ENCODE measurements at places on chromosomes 12 and 14. TPM values are rescaled to one million over a fixed set of nuclear protein-coding genes. Genes with fewer than 3 reads are reported as not detected.

Gene CLEC1B
- not detected for total RNA-seq

Gene PAWR
- 122 TPM for total RNA-seq

Gene MYL2
- not detected for total RNA-seq

Gene MANSC1
- 1.8 TPM for total RNA-seq

Gene PPP1R36
- 2.6 TPM for total RNA-seq

Gene LIN7A
- total RNA-seq, result 3.3 TPM

Gene BRMS1L
- 2.8 TPM for total RNA-seq

Gene KERA
- total RNA-seq, result not detected

Gene HSP90AA1
- 927 TPM for total RNA-seq

Gene VRTN
- total RNA-seq, result not detected

Gene RIMBP2
- total RNA-seq, result 0.17 TPM

GRCh38 chr12:68521321-68521839, 89.3 kb upstream of the RAP1B start:
- DNase-seq, result peak; percentile 83

- no peak for DNase-seq
Observed at GRCh38 chr12:110858848-110859247, 12.1 kb downstream of the CCDC63 start.

DNA sequence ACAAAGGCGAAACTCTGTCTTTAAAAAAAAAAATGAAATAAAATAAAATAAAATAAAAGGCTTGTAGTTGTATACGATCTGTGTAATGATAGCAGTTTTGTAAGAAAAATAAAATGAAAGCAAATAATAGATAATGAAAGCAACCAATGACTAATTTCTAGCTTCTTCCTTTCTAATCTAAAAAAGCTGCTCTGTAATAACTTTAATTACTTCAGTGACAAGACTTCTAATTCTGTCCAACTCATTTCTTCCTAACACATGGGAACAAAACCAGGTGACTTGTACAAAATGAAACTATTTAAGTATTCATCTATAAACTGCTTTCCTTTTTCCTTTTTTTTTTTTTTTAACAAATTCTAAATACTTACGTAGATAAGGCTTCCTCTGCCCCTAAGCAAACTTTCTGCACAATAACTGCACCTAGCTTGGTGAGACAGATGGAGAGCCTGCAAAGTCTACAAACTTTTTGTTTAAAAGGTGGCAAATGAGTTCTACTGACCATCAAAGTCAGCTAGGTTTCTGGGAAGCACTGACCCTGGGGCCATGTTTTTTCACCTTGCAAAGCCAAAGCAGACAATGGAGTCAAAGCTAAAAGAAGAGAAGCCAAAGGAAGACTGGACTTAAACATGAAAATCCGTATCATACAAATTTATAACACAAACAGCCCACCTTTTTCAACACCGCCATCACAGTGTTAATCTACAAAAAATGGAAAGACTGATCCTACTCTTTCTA, 28.2 kb downstream of the DENND5B start:
- no peak for DNase-seq

- no peak for DNase-seq
Observed at GRCh38 chr12:26995706-26996105, 18.5 kb downstream of the TM7SF3 start.

GRCh38 chr14:93655078-93655750, 133.1 kb downstream of the PRIMA1 start:
- peak; percentile 54 for DNase-seq

GRCh38 chr12:48003226-48004052, 837 bp downstream of the COL2A1 start:
- DNase-seq, result no peak

DNA sequence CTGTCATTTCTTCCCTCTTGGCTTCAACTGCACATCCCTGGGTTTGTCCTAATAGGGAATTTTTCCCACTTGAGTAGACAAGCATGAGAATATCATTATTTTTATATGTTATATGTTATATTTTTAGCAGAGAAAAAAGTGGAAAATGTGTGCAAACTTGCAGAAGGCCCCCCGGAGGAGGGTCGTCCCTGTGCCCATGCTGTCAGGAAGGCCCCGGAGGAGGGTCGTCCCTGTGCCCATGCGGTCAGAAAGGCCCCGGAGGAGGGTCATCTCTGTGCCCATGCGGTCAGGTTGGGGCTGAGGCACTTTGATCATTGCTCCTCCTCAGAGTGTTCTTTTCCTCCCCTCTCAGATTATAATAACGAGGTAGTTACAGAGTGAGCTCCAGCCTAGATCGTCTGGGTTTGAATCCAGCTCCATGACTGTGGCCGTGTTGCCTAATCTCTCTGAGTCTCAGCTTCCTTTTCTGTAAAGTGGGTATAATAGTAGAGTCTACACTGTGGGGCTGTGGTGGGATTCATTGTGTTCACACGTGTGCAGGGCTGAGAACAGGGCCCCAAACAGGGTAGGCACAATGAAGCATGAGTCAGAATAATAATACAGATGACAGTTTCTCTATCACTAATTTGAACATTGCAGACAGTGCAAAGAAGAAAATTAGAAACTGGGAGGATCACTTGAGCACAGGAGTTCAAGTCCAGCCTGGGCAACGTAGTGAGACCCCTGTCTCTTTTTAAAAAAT, 33.4 kb downstream of the ELK3 start:
- no peak for DNase-seq

DNA sequence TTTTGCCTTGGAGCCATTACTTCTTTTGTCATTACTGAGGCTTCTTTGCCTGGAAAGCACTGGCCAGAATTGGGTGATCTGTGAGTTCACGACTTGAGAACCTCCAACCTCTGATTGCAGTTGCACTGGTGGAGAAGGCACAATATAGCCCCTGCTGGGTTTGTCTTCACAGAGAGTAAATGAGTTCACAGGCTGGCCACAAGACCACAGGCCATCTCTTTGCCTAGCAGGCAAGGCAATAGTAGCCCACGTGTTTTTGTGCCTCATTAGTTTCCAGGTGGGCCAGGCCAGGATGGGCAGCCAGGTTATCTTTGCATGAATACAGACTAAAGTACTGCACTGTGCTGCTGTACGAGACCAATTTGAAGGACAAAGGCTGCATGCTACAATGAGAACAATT, 468.8 kb downstream of the NRXN3 start:
- no peak for DNase-seq

DNA sequence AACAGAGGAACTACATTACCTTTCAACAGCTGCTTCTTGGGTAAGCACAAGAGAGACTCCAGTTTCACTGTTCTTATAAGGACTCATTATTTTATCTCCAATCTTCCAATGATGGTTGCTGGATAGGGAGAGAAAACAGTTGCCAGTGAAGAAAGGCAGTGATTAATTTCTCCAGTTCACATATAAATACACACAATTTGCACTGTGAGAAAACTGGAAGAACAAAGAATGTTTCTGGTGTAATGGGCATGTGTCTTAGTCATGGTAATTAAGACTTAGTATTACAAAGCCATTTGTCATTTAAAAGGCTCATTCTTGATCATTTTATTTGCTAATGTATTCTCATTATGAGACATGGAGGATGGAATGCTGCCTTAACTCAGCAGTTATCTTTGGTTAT, 78.0 kb upstream of the FAR2 start:
- peak; percentile 10 for DNase-seq

- peak; percentile 76 for DNase-seq
Observed at GRCh38 chr12:91109148-91109564, 2.1 kb downstream of the LUM start.

DNA sequence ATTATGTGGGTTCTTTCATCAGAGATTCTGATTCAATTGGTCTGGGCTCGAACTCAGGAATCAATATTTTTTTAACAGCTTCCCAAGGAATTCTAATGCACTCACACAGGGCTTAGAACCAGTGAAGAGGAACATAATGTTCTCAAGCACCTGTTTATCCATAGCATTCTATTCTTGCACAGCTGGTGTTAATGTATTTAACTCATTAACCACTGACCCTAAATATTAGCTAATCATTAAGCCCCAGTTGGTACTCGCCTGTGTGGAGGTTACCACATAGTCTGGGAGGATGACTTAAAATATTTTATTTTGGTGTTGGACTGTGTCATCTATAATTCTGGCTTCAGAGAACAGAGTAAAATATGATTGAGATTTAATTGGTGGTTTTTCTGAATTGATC, 45.3 kb downstream of the LRP6 start:
- DNase-seq, result peak; percentile 95

GRCh38 chr14:54001189-54001878, 44.7 kb upstream of the BMP4 start:
- peak; percentile 13 for DNase-seq

- DNase-seq, result peak; percentile 73
Observed at GRCh38 chr12:81078469-81079196, 754 bp downstream of the ACSS3 start.

- DNase-seq, result no peak
Observed at GRCh38 chr12:94147991-94148738, at the start of gene PLXNC1. TSS of gene PLXNC1 (plus strand) at chr12:94148577. CDS start at chr12:94148972, 395 bp downstream.

DNA sequence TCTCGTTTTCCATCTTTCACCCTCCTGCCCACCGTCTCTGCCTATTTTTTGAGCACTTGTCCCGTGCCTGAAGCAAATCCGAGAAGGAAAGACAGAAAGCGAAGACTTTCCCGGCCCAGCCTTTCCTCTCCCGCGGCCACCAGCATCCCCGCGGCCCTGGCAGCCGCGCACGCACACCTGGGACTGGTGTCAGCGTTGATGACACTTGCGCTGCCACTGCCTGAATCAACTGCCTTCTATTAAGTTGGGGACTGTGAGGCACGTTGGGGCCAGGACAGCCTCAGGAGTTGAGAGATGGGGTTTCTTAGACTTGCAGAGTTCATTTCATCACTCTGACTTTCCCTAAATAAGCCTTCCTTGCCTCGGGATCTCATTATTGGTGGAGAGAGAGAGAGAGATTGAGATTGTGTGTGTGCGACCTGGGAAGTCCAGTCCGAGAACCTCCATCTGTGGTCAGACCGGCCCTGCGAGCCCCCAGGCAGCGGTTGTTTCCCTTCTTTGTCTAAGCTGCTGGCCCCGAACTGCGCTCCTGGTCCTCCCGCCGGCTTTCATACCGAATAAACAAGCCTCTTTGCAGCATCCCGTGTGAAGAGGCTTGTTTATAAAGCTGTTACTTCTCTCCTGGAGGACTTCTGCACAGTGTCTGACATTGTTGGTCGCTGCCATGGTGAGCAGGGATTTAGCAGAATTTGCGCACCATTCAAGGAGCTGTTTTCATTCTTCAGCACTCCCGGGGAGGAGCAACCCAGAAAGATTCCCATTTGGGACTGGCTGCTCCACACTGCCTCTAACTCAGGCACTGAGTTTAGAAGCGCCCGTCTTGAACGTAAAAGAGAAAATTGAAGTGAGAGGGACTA, 1.5 kb downstream of the PDZRN4 start:
- DNase-seq, result no peak

DNA sequence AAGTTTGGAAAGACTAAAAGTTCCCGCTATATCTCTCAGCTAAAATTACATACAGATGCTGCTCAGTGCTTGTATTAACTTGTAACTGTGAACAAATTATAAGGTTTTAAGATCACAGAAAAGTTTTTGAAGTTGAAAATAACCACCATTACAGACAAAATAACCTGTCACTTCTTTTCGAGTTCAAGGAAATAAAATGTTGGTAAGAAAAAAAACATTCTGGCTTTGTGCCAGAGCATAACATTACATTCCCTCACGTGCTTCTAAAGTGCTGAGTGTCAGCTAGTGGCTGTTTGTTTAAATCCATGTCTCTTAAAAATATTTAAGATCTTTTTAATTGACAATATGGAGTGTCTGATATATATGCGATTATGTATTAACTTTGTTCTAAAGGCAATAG, 27.2 kb upstream of the ADAMTS20 start:
- peak; percentile 9 for DNase-seq

DNA sequence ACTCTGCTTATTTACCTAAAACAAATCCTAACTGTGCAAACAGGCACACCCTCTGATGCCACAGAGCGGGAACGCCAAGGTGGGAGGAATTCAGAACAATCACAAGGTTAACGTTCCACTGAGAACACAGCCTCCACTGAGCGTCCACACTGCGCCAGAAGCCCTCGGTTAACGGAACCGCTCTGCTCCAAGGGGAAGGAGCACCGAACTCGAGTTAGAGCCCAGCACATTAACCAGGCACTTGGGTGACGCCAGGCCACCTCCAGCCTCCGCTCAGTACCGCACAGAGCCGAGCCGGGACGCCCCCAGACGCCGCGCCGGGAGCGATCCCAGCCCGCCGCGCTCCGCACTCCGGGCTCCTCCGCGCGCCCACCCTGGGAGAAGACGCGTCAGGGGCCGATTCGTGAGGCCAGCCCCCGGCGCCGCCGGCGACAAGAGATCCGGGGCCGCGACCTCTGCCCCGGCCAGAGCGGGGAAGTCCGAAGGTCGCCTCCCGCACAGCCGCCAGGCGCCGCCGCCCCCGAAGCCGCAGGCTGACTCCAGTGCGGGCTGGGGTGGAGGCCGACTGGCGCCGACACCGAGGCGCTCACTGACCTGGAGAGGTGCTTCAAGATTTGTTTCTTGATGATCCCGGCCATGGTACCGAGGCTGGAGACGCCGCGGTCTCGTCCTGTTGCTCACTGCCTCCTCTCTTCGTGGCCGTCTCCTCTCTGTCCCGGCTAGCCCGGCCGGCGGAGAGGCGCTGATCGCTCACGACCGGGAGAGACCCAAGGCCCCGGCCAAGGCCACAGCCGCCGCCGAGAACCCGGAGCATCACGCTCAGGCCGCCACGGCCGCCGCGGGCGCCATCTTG, 450 bp downstream of the BLTP3B start:
- DNase-seq, result no peak

DNA sequence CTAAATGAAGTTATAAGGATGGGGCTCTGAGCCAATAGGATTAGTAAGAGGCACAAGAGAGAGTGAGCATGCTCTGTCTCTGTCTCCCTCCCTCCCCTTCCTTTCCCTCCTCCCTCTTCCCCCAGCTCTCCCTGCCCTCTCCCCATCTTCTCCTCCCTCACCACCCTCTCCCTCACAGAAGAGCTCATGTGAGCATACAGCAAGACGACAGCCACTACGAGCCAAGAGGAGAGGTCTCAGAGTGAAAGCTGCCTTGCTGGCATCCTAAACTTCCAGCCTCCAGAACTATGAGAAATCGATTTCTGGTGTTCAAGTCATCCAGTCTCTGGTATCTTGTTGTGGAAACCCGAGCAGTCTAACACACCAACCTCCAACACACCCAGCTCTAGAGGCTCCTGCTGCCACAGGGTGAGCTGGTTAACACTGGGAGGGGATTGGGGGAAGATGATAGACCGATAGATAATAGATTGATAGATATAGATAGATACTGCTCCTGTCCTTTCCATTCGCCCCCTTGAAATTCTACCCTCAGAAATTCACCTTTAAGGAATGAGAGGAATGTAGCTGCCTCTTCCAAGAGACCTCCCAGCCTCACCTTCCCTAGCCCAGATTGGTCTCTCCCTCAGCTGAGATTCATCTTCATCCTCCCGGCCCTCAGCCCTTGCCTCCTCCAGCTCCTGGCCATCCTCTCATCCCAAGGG, 25.8 kb upstream of the ACTN1 start:
- DNase-seq, result no peak

GRCh38 chr14:85531141-85531586, 1.2 kb downstream of the FLRT2 start:
- no peak for DNase-seq

DNA sequence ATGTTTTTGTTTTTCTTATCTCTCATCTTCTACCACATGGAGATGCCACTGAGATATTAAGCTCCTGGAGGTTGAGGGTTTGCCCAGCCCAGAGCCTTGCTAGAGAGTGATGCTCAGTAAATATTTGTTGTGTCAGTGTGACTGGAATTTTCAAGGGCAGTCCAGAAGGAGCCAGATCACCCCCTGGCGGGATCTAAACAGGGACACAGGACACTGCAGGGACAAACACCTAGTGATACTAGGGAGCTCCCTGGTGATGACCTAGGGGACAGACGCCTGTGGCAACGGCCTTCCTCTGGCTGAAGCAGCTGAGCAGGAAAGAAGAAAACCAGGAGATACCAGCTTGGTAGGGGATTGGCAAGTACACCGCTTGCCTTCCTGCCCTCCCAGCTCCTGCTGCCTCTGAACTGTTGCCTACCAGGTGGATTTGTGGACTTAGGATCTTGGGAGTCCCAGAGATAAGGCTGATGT, 714.4 kb upstream of the TBX3 start:
- peak; percentile 3 for DNase-seq

Data from renal cortical epithelial cell (primary cell).